WERI-Rb-1 (cell line): ENCODE measurements at places on chromosomes 5 and 9.

GRCh38 chr5:141363952-141364660, at the start of gene PCDHGA5:
TSS of gene PCDHGA5 (plus strand) at chr5:141364162. CDS start at chr5:141364331, 169 bp downstream.
- no peak for DNase-seq

DNA sequence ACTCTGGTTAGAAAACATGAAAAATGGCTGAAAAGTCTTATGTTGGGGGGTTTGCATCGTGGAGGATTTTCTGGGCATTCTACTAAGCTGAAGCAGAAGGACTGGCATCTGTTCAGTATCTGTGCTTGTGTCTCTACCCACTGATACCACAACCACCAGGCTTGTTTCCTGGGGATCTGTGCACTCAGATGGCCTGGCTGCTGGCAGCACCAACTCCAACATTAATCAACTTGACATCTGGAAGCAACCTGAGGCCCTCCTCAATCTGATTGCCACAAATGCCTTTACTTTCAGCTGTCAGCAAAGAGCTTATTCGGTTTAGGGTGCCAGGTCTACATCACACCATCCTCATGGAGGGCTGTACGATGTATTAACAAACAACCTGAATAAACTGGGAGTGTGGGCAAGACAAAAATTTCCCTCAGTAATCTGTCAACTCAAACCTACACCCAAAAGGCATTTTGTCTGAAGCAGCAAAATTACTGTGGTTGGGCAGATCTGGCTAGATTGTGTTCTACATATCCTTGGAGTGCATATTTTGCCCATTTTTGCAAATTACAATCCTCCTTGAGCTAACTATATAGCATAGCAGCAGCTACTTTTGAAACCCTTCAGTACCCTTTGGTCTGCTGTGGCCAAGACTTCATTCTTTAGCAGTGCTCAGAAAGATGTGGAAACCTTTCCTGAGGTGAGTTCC, 74.6 kb downstream of the FOXD1 start:
- DNase-seq, result peak; percentile 27

DNA sequence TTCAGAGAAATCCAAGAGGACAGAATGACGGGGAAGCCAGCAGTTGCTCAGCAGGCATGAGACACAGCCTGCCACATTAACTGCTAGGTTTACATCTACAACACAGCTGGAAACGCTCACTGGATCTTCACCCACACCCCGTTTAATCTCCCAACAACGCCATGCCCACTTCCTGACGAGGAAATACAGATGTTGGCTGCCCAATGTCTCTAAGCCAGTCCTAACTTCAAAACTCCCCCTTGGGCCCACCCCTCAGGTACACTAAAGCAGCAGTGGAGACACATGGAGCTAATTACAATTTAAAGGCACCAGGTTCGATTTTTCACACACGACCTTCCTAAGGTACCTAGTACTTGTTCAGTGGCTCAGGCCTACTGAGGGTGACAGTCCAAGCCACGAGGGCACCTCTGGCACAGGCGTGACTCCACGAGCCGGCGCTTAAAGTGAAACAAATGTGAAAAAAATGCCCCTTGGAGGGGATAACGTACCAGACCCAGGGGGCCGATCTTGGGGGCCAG, 904 bp downstream of the RPL12 start:
- DNase-seq, result no peak

DNA sequence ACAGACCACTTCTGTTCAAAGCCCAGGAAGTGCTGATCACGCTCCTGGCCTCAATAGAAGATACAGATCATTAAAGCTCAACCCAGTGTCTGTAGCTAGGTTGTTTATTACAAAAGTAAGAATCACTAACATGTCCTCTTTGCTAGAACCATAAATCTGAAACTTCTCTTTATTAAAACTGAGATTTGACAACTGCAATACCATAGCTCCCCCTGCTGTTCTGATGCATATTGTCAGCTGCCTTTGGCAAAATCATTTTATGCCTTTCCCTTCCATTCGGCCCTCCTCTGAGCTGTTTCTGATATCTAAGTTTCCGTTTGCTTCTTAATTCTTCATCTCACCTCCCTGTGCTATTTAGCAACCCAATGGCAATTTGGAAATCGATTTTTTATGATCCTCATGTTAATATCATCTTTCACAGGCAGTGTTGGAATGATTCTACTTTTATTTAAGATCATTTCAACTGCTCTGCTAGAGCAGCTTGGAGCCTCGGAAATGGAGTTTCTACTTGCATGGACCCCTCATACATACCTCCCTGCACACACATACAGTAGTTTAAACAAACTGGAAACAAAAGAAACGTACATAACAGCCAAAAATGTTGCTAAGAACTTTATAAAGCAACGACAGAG, 998.8 kb downstream of the MAT2B start:
- peak; percentile 30 for DNase-seq

GRCh38 chr5:133933169-133933509, 35.3 kb downstream of the C5orf15 start:
- DNase-seq, result no peak

DNA sequence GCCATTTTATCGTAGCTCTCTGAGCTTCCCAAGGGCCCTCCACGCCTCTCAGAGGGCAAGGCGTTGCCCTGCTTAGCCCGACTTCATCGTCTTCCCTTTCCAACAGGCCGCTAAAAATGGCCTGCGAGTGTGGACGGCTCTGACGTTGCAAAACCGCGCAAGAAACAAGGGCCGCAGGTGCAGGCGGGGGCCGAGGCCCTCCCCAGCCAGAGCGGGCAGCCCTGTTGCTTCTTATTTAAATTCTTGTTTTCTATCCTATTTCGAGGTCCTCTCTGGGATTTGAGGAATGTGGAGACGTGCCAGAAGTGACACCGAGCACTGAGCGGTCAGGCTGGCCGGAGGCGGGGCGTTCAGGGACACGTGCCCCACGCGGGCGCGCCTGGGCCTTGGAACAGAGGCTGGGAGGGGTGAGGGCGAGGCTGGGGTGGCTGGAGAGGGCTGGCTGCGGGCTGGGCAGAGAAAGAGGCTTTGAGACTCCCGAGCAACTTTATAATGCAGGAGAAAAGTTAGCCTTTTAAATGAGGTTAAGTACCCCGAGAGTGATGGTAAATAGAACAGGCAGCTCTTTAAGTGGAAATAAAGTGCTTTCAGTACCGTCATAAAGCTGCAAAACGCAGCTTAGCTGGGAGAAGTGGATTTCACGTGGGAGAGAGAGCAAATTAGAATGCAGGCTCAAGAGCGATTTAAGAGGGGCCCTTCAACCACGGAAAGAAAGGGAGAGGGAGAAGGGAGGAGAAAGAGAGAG, 243.6 kb downstream of the AUH start:
- peak; percentile 59 for DNase-seq

DNA sequence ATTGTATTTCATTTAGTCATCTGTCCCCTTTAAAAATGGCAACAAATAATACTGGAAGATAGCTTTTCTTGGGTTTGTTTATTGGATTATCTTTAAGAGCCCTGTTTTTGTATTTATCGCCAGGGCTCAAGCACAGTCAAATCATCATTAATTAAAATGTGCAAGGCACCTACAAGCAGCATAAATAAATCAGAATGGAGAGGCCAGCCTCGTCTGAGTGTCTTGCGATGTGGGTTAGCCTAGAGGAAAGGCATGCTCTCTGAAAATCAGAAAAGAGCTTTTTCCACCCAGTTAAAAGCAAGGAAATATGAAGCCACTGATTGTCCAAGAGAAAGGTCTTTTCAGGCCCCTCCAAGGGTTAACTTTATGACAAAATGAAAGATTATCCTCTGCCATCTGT, 31.8 kb downstream of the ZFAND5 start:
- DNase-seq, result peak; percentile 26

- DNase-seq, result no peak
Observed at GRCh38 chr9:98342098-98342819, 86.8 kb upstream of the TBC1D2 start.

GRCh38 chr9:128454991-128455390, 815 bp upstream of the ODF2 start:
- DNase-seq, result no peak

GRCh38 chr9:81132796-81133195, 556.6 kb downstream of the TLE1 start:
- DNase-seq, result no peak

DNA sequence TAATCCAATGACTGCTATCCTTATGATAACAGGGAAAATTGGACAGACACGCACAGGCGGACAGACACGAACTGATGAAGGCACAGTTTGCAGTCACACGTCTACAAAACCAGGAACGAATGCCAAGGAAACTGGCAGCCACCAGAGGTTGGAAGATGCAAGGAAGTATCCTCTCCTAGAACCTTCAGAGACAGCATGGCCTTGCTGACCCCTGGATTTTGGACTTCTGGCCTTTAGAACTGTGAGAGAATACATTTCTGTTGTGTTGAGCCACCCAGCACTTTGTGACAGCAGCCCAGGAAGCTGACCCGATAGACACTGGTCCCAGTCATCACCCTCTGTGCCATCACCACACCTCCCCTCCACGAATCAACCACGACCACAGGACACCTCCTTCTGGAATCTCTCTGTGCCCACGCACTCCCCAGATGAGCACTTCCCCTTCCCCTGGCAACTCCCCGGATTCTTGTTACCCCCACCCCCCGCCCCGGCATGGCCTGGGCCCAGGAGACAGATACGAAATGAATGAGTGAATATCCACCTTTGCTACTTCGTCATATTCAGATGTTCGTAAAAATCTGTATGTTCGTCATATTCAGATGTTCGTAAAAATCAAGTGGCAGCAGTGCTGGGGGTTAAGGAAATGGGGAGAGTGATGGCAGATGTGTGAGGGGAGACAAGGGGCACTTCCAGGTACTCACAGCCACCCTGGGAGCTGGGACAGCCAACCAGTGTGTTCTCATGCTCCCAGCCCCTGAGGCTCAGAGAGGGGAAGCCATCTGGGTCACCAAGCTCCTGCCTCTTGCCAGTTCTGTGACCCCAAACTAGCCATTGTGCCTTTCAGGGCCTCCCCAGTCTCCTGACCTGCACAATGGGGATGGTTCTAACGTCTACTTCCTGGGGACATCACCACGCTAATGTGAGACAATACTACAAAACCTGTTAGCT, 18.5 kb downstream of the GBGT1 start:
- DNase-seq, result no peak

DNA sequence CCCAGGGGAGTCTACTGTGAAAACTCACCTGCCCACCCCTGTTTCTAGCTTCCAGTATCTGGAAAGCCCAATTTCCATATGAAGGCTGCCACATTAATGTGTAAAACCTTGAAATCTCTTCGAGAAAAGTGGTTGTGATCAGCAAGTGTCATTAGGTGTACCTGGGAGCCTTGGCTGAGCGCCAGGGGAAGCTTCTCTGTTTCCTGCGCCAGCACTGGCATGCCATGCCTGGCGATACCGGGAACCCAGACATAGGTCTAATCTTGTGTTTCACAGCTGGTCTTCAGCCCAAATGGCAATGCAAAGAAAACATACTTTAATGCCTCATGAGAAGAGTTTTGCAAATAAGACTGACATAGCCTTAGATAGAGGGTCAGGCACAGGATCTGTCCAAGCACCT, 101.6 kb downstream of the TENT4A start:
- DNase-seq, result no peak

- no peak for DNase-seq
Observed at GRCh38 chr9:73104342-73104741, 47.3 kb upstream of the ANXA1 start.

DNA sequence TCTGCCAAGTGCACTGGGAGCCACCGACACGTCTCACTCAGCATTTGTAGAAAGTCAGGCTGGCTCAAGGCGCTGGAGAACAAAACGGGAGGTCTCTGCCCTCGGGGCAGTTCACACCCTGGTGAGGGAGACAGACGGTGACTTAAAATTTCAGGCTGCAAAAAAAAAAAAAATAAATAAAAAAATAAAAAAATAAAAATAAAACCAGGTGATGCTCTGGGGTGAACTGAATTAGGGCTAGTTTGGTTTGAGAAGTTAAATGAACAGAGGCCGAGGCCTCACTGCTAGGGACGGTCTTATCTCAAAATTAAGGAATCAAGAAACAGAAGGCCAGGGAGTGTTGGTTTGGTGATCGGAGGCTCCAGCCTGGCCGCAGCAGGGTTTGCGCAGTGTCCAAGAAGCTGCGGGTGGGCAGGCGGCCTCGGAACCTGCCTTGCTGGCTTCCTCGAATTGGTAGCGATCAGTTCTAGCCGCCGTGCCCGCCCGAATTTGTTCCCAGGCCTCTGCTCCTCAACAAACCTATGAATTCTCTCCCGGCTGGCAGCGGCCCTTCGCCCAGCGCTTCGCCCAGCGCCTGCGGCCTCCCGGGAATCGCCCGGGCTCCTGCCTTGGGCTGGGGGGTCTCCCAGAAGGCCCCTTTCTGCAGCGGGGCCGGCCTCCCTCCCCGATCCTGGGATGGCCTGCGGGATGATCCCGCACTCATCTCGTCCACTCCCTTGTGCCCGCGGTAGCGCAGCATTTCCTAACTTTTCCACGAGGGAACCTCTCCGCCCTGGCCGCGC, 1.5 kb downstream of the NKX2-5 start:
- DNase-seq, result no peak

GRCh38 chr9:136525841-136526499, 19.9 kb downstream of the NOTCH1 start:
- DNase-seq, result peak; percentile 75

DNA sequence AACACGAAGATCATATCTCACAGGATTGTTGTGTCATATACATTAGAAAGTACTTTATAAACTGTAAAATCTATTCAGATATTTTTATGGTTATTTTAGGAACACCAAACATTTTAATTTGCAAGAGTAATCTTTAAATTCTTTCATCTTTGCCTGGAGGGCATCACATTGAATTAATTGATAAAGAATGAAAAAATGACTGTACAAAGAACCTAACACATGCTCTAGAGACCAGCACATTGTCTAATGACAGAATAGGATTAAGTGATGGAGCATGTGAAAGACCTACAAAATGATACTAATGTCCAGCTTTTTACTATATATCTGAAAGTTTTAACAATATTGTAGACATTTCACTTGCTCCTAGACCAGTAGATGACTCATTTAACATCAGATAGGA, 88.0 kb downstream of the ZSWIM6 start:
- DNase-seq, result no peak

GRCh38 chr5:83925321-83925954, 204.8 kb upstream of the HAPLN1 start:
- no peak for DNase-seq

DNA sequence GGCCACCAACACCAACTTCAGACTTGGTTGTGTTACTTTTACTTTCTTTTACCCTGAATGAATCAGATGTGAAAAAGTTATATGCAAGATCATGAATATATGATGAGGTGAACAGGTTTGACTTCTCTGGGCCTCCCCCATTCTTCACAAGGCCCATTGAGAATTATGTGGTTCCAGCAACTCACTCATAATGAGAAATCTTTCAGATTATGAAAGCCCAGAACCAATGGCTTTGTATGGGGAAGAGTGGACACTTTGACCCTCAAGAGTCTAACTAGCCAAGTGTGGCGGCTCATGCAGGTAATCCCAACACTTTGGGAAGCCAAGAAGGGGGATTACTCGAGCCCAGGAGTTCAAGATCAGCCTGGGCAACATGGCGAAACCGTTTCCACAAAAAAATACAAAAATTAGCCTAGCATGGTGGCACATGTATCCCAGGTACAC, 16.1 kb upstream of the LNPEP start:
- no peak for DNase-seq

GRCh38 chr5:43068037-43068436, 27.9 kb upstream of the ANXA2R start:
- no peak for DNase-seq

GRCh38 chr5:116848954-116849581, 274.4 kb upstream of the SEMA6A start:
- DNase-seq, result peak; percentile 24

GRCh38 chr5:10744681-10745080, 16.4 kb downstream of the DAP start:
- DNase-seq, result no peak
